GF-D8 (cell line): ENCODE measurements at places on chromosomes 2 and 18.
A peak's percentile ranks its signal among the peaks of the same experiment; 100 is the strongest.

- no peak for DNase-seq
Measured at GRCh38 chr18:29616867-29617266, 1425.7 kb downstream of the DSC3 start.

DNA sequence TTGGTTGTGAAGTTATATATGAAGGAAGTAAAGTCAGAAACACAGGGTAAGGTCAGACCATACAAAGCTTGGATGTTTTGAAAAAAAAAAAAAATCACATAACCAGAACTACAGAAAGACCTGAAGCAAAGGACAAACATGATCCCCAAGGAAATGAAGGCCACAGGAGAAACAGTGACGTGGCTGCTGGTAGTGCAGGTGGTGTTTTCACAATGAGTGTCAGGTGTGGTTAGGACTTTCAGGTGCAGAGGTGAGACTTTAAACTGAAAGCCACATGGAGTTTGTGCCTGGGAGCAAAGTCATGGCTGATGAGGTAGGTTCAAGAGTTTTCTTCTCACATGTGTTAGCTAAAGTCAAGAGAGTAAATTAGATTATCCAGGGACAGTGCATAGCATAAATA, 270.7 kb downstream of the PIEZO2 start:
- no peak for DNase-seq

DNA sequence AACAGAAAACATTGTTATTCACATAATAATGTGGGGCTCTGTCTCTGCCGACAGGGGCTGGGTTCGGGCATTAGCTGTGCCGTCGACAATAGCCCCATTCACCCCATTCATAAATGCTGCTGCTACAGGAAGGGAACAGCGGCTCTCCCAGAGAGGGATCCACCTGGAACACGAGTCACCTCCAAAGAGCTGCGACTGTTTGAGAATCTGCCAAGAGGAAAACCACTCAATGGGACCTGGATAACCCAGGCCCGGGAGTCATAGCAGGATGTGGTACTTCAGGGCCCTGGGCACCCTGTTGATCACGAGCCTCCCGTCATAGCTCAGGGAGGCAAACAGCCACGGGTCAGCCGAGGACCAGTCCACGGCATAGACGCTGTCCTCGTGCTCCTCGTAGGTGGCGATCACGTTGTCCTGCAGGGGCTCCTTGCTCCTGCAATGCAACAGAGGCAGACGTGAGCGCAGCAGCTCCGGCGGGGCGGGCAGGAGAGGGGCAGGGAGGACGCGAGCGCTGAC, 188.5 kb downstream of the EIPR1 start:
- DNase-seq = no peak

DNA sequence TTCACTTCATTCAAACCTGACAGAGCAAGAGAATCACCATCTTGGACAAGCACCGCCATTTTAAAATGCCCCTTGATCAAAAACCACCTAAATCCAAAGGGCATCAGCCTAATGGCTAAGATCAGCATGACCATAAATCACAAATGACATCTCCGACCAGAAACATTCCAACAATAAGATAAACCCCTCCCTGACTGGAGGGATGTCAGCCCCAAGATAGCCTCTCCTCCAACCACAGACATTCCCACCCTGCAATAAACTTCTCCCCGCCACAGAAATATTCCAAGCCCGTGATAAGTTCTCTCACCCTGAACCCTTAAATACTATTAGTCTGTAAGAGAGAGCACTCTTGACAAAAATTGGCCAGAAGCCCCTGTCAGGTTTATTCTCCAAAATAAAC, 21.6 kb upstream of the LYPD1 start:
- DNase-seq = no peak

DNA sequence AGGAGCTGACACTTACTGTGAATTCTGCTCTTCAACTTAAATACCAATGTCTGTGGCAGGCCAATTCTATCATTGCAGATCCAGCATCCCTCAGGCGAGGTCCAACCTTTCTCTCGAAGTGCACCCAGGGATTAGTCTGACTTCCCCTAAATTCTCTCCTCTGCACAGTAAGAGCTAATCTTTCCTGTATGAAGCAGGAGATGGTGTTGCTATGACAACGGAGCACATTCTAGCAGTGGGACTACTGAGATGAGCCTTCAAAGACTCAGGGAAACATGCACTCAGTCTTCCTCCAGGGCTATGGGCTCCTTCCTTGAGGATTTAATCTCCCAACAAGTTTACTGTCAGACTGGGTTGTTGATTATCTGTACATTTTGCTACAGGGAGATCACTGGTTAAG, 176.3 kb downstream of the NOL4 start:
- DNase-seq = no peak

- no peak for DNase-seq
Measured at GRCh38 chr2:168371273-168372019, 84.6 kb upstream of the CERS6 start.

DNA sequence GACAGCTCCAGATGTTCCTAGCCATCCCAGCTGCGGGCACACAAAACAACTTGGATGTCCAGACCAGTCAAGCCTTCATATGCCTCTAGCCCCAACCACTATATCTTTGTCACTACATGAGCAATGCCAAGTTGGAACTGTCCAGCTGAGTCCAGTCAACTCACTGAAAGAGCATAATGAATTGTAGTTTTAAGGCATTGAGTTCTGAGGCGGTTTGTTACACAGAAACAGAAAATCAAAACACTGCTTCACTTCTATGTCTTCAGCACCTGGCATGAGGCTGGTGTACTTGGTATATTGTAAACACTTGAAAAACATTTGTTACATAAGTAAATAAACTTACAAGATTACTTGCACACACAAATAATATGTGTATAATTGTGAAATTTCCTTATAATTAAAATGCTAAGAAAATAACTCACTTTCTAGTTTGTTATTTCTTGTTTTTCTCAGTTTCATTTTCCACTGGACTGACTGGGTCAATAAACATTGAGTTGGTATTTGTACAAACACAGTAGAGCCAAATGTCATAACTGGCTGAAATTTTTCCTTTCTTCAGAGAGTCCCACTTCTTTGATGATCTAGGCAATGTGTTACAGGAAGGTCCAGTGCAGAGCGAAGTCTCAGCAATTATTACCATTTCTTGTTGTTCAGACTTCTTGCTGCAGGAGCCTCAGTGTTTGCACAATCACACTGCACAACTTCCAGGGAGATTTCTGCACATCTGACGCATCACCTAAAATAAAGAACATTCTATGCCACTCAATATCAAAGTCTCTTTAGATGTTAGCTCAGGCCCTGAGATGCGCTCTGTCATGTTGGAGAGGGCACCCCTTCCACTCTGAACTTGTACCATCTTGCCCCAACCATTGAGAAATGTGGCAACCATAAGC, 38.2 kb upstream of the DPP4 start:
- no peak for DNase-seq

GRCh38 chr18:72155327-72155726, 388.8 kb downstream of the CBLN2 start:
- DNase-seq = no peak

GRCh38 chr2:226564667-226565066, 235.0 kb downstream of the IRS1 start:
- DNase-seq = no peak

DNA sequence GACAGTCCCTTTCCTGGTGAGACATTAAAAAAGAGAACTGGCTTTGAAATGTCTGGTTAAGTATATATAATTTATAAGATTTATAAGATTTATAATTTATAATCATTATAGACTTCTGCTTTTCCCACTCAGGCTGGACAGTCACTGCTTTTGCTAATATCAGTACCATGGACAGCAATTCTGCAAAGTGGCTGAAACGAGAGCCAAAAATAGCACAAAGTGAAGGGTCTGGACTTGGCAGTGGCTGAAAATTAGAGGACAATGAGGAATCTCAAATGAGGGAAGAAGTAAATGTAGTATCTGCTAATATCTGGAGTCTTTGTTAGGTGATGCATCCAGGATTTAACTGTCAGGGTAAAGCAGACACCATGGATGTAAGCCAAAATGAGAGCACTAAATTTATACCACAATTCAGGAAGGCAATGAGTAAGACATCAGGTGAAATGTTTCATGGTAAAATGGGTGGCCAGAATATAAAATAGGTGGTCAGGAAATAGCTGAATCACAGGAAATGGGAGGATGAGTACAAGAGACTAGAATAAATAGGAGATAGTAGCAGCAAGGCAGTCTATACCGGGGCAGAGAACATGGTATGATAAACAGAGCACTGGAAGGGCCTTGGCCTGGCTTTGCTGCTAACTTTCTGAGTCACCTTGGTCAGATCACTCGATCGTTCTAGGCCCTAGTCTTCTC, 39.6 kb upstream of the BOD1L2 start:
- no peak for DNase-seq

DNA sequence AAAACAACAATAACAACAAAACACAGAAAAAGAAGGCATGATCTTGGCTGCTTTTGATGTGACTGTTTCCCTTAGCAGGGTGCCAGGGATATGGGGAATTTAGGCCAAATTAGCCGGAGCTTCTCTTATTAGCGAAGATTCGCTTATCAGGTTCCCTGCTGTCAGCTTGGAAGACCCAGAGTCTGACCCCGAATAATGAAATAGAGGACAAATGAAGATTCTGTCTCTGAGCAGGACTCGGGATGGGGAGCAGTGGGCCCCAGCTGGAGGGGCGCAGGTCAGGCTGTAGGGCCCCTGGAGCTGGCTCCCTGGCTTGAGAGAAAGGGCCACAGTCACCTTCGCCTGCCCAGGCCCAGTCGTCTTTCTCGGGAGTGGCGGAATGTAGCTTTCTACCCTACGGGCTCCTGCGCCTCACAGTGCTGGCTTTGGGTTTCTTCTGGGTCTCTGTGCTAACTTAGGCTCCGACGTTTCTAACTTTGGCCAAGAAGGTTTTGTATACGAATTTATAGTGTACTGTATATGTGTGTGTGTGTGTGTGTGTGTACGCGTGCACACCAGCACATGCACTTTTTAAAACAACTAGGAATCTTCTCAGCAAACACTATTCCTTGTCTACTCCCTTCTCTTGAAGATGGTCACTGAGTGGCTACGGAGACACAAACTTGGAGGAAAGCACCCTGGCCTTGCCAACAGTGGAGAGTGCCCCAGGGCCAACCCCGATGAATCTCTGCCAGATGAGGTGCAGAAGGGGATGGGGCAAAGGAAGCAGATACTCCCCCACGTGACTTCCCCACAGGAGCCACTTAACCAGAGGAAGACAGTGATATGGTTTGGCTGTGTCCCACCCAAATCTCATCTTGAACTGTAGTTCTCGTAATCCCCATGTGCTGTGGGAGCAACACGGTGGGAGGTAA, 195.6 kb upstream of the COPS8 start:
- DNase-seq = no peak

DNA sequence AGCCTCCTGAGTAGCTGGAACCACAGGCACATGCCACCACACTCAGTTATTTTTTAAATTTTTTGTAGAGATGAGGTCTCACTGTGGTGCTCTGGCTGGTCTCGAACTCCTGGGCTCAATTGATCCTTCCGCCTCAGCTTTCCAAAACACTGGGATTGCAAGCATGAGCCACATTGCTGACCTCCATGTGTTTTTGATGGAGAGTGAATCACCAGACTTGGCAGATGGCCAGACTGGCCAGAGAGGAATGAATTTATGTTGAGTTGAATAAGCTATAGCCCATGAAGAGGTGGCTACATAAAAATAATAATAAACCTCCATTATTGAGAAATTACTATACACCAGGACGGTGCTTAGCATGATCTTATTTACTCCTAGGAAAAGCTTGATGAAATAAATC, 91.5 kb downstream of the MREG start:
- DNase-seq = no peak

GRCh38 chr18:63980896-63981460, 11.1 kb downstream of the SERPINB8 start:
- DNase-seq = peak; percentile 42

DNA sequence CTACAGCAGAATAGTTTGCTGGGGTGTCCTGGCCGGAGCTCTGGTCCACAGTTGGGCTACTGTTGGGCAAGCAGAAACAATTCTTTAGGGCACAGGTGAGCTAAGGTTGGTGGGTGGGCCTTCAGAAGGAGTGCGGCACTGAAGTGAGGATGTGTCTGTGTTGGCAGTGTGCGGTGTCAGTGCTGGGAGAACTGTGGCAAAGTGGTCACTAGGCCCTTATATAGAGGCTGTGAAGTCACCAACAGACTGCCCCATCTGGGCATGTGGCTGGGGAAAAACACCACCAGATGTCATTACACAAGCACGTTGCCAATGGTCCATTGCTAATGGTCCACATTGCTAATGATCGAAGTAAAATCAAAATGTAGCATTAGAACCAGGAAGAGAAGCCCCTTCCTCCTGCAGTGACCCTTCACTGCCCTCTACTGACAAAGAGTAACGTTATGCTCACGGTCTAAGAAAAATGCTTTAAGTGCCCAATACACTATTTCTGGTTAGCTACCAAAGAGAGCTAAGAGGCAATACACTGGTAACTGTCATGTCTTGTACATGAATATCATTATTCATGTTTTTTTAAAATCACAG, 21.3 kb downstream of the SCN1A start:
- DNase-seq = no peak

- no peak for DNase-seq
Measured at GRCh38 chr2:154427453-154427852, 271.0 kb upstream of the KCNJ3 start.

- no peak for DNase-seq
Measured at GRCh38 chr2:101897301-101897700, 94.5 kb upstream of the IL1R2 start.

DNA sequence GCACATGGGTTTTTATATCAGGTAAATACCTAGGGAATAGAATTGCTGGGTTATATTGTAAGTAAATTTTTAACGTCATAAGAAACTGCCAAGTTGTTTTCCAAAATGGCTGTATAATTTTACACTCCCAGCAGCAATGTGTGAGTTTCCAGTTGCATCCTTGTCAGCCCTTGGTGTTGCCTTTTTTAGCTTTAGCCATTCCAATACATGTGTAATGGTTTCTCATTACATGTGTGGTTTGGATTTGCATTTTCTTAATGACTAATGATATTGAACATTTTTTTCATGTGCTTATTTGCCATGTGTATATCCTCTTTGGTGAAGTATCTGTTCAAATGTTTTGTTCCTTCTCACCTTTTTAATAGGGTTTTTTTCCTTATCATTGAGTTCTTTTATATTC, 70.8 kb downstream of the ABI2 start:
- no peak for DNase-seq

DNA sequence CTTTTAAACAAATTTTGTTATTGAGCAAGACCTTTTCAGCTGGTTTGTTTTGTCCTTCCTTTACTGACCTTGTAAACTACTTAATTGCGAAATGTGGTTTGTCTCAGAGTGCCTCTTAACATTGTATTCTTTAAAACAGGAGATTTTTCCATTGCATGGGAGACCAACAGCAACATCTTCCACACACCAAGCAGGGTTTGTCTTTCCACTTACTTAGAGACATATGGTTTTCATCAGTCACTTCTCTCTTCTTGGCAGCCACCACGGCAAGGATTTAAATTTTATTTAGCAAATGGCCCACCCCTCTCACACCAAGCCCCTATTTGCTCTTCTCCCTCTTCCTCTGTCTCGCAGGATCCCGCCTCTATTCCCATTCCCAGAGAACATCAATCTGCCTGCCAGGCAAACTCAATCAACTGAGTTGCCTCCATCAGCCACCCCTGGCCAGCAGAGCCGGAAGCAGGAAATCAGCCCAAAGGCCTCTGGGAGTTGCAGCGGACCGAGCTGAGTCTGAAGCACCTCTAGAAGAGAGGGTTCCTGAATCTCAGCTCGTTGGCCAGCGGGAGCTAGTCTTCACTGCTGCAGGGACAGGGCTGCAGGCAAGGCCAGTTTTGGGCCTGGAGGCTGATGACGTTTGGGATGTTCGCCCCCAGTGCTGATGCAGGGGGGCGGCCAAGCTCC, 11.3 kb upstream of the CIB4 start:
- DNase-seq = no peak

GRCh38 chr2:169362894-169363559, 693 bp upstream of the LRP2 start:
- no peak for DNase-seq
